GM06990 (cell line): ENCODE measurements at places on chromosomes 3 and 15.

DNA sequence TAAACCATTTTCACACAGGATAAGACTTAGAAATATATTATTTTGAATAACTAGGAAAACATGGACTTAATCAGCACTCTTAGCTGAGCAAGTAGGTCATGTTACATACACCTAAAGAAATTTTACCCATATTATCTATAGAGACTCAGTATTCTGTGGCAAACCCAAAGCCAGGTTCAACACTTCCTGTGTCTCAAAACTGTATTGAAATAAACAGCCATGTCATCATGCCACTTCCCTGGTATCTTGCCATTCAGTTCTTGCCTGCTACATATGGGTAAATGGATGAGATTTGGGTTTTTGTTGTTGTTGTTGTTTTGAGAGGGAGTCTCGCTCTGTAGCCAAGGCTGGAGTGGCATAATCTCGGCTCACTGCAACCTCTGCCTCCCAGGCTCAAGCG, 141.5 kb upstream of the PLXND1 start:
- no peak for DNase-seq

DNA sequence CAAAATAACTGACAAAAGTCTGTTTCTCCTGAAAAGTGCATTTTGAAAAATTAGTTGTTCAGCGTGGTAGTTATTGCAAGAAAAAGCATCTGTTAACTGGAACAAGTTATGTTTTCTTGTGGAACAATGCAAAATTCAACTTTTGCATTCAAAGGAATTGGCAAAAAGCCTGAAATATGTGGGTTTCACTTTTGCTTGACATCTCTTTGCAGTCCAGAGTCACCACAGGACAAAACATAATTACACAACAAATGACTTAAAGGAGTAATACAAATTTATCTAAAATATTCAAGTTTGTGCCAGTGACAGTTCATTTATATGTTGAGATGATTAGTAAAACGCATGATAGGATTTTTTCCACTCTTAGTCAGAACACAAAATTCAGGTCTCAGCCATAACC, 96.3 kb upstream of the P2RY1 start:
- DNase-seq = peak; percentile 23

GRCh38 chr3:11362600-11362999, 90.4 kb downstream of the ATG7 start:
- DNase-seq = no peak

DNA sequence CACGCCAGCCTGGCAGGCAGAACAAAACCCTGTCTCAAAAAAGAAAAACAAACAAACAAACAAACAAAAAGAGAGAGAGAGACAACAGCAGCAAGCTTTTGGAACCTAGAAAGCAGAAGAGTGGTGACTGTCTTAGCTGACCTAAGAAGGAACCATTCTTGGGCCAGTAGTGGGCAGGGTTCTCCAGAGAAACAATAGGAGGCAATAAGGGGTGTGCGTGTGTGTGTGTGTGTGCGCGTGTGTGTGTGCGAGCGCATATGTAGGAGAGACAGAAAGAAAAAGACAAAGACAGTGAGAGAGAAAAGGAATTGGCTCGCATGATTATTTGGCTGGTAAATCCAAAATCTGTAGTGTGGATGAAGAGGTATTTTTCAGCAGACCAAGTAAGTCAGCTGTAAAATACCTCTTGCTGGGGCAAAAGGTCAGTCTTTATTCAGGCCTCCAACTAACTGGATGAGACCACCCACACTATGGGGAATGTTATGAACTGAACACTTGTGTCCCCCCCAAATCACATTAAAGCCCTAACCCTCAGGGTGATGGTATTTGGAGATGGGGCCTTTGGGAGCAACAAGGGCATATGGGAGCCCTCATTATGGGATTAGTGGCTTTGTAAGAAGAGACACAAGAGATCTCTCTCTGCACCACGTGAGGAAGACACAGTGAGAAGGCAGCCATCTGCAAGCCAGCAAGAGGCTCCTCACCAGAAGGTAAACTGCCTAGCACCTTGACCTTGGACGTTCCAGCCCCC, 15.1 kb upstream of the BLM start:
- no peak for DNase-seq

- DNase-seq = no peak
Measured at GRCh38 chr15:85504749-85505676, 124.6 kb downstream of the AKAP13 start.

DNA sequence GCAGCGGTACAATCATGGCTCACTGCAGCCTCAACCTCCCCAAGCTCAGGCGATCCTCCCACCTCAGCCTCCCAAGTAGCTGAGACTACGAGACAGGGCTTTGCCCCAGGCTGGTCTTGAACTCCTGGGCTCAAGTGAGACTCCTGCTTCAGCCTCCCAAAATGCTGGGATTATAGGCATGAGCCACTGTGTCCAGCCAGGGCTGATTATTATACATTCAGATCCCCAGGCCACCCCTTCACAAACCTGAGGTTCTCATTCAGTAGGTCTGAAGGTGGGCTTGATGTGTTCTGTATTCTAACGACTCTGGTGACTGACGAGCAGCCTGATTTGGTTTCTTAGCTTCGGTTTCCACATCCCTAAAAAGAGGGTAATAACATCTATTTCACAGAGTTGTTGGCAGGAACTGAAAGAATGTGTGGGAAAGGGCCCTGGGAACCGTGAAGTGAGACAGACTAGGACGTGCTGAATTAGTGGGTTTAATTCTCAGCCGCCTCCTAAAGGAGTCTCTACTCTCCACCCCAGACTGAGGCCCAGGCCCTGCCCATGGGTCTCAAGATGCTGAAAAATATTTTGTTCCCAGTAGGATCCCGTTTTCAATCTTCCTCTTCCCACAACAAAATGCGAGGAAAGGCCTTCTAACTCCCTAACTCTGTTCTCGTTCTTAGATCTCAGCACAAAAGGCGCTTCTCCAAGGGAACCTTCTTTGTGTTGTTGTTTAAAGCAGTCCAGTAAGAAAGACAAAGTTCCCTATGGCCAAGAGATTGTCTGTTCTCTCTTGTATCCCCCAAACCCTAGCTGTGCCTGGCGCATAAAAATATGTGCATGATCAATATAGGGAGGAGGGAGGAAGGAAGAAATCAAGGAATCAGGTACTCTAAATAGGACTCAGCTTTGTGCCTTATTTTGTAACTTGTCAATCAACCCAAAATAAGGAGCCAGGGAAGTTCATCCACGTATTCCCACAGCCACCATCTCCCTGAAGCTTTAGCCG, 210.0 kb upstream of the TOPAZ1 start:
- DNase-seq = no peak

DNA sequence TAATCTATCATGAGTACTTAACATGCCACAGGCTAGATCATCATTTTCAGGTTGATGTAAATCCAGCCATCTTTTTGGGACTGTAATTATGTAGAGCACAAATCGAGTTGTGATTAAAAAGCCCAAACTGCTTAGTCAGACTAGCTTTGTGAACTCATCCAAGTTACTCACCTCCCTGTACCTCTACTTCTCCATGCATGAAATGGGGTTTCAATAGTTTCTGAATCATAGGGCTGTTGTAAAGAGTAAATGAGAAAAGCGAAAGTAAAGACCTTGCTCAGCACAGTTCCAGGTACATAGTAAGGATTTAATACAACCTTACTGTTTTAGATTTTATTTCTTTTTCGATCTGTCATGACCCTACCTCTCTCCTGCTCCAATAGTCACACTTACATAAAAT, 85.6 kb upstream of the GAP43 start:
- DNase-seq = no peak

GRCh38 chr15:91826443-91826842, 27.1 kb upstream of the SLCO3A1 start:
- DNase-seq = no peak

DNA sequence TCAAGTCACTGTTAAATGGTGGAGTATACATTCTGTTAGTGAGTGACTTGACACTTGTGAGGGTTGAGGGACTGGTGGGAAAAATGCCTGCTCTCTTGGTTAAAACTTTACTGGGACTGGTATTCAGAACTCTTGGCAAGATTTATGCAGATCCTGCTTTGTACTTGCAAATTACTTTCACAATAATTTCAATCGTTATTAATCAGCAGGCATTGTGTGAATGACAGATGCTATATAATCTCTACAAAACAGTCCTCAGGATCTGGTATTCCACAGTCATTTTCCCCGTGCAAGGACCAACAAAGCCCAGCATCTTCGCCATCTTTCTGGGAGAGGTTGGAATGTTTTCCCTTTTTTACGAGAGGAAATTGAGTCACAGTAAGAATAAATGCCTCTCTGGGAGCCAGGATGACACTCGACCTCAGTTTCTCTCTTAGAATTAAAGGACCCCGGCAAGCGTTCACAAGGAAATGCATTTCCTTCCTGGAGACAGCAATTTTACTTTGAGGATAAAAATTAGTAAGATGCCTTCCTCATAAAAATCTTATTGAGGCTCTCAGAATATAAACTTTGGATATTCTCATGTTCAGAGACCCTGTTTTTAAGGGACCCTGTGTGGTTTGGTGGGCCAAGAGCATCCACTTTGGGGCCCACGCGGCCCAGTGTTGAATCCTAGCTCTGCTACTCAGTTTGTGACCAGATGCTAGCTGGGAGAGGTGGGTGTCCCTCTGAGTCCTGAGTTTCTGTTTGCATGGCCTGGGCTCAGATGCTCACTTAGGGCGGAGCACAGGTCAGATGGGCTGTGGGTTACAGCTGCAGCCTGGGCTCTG, 45.3 kb upstream of the PLCL2 start:
- no peak for DNase-seq

DNA sequence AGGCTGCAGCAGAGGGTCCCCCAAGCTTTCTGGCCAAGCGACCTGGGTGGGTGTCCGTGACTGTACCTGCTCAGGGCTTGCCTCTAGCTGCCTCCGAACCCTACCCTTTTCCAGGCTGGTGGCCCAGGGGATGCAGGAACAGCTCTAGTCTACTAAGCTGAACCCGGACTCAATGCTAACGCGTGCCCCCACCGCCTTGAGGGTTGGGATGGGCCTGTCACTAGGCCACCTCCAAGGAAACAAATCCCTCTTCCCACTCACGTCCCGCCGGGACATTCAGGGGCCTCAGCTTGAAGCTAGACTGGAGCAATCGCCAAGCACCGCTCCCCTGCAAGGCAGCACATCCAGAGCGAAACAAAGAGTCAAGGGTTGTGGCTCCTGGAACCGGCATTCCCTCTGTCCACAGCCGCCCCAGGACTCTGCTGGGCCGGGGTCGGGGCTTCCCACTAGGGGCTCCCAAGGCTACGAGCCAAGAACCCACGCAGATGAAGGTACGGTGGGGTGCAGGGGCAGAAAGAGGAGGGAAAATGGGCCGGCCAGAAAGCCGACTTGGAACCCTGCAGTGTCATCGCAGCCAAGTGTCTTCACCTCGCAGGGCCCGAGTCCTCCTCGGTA, 2.9 kb downstream of the FBXL22 start:
- DNase-seq = no peak

DNA sequence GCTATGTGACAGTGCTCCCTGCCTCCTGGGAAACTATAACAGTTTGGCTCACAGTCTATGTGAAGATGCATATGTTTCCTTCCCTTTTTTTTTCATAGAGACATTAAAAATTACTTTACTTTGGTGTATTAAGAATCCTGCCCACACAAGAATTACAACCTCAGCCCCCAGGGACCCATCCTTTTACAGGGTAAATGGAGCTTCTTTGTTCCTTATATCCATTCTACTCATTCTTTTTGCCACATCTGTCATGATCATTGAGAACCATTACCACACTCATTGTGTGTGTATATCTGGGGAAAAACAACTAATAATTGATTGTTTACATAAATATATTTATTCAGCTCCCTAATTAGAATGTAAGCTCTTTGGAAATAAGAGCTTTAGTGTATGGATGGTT, 157.4 kb downstream of the SSR3 start:
- DNase-seq = no peak

DNA sequence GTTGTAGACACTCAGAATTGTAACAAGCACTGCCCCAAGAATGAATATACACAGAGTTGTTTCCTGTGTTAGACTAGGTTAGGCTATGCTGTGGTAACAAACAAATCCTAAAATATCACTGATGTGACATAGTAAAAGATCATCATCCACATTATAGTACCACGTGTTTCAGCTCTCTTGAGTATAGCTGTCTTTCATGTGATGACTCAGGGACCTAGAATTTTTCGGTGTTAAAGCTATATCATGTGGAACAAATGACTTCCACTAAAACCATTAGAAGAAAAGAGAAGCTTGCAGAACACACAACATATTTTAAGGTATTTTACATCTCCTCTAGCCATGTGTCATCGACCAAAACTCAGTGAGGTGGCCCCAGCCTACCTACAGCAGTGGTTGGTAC, 307.9 kb upstream of the RBMS3 start:
- peak; percentile 37 for DNase-seq

GRCh38 chr15:38992506-38992905, 427.9 kb upstream of the RASGRP1 start:
- DNase-seq = no peak

DNA sequence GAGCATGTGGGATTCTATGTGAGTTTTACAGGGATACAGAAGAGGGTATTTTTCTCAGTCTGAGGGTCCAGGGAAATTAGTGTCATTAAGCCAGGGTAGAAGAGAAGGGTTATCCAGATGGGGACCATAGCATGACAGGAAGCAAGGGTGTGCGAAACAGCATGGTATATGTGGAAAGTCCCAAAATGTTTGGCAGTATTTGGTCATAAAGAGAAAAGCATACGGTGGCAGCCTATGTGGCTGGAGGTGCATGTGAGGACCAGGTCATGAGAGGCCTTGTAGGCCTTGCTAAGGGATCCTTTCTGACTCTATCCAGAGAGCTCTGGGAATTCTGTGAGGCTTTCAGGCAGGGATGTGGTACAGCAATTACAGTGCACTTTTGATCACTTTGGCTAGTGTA, 411.4 kb downstream of the AGBL1 start:
- DNase-seq = no peak

DNA sequence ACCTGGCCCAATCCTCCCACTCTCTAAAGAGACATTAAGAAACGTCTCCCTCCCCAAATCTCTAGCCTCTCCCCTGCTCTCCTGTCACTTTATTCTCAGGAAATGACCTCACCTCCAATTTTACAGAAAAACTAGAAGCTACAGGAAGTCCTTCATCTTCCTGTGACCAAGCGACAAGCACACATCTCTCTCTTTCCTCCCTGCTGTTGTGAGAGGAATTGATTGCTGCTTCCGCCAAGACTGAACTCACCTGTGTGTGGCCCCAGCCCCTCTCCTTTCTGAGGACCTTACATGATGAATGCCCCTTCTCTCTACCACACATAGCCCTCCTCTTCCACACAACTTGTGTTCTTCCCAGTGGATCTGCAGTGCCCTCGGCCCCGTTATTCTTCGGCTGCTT, 18.2 kb downstream of the DNAJB8 start:
- DNase-seq = no peak

- no peak for DNase-seq
Measured at GRCh38 chr15:47294765-47295259, 422.5 kb upstream of the SEMA6D start.
